Fibroblast of the conjunctiva (primary cell): ENCODE measurements at places on chromosomes 2 and 18.
A peak's percentile ranks its signal among the peaks of the same experiment; 100 is the strongest.

DNA sequence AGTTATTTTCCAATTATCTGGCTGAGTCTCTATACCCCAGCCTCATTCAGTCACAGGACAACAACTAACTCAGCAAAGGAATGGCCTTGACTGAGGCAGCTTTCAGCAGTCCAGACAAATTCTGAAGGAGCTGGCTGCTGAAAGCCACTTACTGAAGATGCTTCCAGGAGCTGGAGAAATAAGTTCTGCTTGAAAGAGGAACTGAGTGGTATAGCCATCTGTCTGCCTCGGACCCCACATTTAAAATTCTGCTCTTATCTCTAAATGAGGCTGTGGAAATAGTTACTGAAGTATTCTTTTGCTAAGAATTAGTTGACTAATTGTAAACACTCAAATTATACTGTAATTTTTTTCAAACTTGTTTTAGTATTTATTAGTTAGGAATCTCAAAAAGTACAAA, 9.1 kb upstream of the GPD2 start:
- no peak for DNase-seq

GRCh38 chr2:23524261-23524706, 139.3 kb downstream of the KLHL29 start:
- no peak for DNase-seq

DNA sequence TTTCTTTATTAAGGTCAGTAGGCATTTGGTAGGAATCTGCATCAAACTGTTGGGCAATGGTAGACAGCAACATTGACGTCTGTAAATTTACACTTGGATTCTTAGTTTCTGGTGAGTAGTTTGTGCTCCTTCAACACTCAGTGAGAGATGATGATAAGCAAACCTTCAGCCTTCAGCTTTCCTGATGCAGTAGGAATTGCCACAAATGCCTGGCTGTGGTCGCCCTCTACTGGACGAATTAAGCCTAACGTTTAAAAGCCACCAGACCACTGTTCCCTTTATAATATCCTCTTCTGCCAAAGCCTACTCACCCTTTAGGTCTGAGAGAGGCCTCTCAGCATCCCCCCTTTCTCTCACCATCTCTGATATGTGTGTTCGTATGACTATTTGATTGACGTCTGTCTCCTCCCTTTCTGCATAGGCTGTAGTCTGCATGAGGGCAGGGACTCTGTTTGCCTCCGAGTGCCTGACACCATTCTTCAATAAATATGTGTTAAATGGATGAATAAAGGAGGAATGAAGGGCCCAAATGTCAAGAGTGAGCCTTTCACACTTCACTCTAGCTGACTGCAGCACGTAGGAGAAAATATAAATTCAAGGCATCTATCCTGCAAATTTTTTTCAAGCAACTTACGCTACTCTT, 47.0 kb upstream of the PLEKHM3 start:
- peak; percentile 54 for DNase-seq

GRCh38 chr18:73514449-73514848, 633.2 kb downstream of the FBXO15 start:
- no peak for DNase-seq

GRCh38 chr2:174874085-174874484, 109.8 kb upstream of the CHRNA1 start:
- no peak for DNase-seq

GRCh38 chr2:190627448-190628412, 21.2 kb upstream of the NAB1 start:
- no peak for DNase-seq

DNA sequence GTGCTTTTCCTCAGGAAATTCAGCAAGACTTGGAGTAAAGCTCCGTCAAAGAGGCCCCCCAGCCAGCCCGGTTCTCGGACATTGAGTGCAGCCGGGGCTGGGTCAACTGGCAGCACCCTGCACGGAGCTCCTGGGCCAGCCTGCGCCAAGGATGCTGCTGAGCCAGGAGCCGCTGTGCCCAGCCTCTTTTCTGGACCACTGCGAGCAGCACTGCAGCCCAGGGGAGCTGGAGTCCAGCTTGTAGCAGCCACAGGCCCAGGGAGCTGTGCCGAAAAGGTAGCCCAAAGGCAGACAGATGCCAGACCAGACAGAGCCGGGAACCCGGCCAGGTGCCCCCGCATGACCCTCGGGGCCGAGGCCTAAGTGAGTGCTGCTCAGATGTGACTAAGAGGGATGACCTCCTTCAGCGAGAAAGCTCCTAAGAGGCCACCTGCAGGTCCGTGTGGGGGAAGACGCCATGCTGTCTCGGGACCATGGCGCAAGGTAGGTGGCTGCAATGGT, 7.3 kb downstream of the CLHC1 start:
- no peak for DNase-seq

GRCh38 chr2:228516019-228516418, 334.5 kb upstream of the SPHKAP start:
- DNase-seq = no peak

GRCh38 chr2:29502460-29502911, 387.3 kb downstream of the CLIP4 start:
- DNase-seq = no peak

GRCh38 chr18:79662439-79662838, 17.2 kb upstream of the CTDP1 start:
- no peak for DNase-seq

DNA sequence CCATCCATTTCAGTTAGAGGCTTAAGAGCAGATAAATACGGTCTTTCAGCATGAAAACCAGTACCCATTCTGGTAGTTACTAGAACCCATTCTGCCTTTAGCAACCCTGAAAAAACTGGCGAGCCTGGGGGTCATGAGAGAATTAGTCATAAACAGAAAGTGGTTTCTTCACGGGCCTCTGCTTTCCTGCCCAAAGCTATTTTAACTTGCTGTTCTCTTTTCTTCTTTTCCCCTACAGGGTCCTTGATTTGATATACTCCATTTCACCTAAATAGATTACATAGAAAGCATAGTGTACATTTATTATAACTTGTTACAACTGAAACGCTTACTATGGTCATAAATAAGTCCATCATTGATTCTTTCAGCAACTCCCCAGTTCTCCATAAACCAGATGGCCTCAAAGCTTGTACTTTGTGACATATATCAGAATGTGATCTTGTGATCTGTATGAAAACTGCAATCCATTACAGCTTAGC, 48.3 kb downstream of the WDFY1 start:
- DNase-seq = no peak

DNA sequence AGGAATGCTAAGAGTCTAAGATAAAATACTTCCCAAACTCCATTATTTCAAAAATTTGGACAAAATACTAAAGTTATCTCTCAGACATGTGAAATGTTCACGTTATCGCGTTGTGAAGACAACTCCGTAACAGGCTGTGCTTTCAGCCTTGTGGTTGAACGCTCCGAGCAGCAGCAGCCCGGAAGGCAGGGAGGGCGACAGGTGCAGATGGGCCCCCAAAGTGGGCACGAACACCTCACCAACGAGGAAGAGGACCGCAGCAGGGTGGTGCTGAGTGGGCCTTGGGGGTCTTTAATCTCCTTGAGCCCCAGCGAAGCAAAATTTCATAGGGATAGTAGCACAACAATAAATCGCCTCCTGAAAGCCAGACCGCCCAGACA, 1.0 kb upstream of the FAM110C start:
- no peak for DNase-seq

- DNase-seq = no peak
Measured at GRCh38 chr18:421247-422155, 79.0 kb downstream of the COLEC12 start.

GRCh38 chr2:129456691-129457090, 522.8 kb upstream of the RAB6C start:
- DNase-seq = no peak

GRCh38 chr2:22485486-22485885, 899.5 kb upstream of the KLHL29 start:
- DNase-seq = no peak

DNA sequence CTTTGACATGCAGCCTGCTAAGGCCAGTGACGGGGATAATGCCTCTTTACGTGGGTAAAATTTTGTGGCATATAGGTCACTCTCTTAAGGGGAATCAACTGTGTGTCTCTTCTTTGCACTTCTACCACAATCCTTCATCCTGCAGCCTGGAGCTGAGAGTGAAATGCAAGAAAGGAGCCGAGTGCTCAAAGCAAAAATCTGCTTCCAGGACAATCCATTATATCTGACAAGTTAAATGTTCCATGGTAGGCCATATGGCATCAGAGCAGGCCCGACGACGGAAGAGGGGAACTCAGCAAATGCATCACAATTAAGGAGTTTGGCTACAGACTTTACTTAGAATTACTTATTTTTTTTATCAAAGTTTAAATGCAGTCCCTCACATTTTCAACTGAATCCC, 171.2 kb downstream of the TCF4 start:
- DNase-seq = no peak

DNA sequence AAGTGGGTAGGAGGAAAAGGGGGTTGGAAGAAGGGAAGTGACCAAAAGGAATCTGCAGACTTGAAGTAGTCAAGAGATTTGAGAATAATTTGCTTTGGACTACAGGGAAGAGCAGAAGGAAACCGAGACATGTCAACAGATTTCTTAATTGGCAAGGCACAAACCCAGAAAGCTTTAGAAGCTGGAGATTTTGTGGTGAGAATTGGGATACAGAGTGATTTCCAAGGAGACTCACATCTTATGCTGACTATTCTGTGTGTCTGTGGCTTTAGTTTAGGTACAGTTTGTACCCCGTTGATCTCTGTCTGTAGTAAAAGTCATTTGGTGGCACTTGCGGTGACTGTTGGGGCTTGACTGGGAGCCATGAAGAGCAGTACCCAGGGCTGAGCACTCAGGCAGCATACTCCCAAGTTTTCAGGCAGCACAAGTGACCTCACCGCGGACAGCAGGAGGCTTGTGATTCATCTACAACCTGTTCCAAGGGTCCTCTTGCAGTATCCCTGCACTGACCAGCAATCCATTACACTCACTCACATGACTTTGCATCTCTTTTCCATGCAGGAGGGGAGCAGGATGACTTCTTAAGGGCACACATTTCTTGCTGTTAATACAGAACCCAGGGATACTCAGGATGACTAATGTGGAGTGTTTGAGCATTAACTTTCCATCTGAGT, 97.1 kb upstream of the TNP1 start:
- DNase-seq = no peak

DNA sequence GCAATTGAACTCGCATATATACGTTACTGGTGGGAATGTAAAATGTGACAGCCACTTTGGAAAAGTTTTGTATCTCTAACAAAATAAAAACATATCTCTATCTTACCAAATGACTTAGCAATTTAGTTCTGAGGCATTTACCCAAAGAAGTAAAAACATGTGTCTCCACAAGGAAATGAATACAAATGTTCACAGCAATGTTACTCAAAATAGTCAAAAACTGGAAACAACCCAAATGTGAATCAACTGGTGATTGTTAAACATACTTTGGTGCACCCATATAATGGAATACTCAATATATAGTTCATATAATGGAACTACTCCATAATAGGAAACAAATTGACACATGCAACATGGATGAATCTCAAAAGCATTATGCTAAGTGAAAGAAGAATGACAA, 70.4 kb upstream of the DNER start:
- DNase-seq = no peak

DNA sequence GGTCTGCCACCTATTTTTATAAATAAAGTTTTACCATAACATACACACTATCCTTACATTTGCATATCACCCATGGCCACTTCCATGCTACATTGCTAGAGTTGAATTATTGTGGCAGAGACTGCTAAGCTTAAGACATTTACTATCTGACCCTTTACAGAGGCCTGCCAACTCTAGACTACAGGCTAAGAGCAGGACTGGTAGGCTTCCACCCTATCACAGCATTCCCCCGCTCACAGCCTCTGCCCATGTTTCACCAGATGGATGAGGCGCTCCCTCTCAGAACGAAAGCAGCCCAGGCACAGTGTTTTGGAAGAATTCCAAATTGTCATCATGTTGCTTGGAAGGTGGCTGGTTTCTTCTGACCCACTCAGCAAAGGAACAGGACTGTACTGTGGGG, 91.7 kb upstream of the SLC35G4 start:
- DNase-seq = no peak

- DNase-seq = no peak
Measured at GRCh38 chr2:54599914-54600313, 123.5 kb upstream of the EML6 start.

- DNase-seq = no peak
Measured at GRCh38 chr2:38731684-38732221, 19.4 kb downstream of the SRSF7 start.

GRCh38 chr18:70166668-70167067, 38.8 kb downstream of the RTTN start:
- no peak for DNase-seq

DNA sequence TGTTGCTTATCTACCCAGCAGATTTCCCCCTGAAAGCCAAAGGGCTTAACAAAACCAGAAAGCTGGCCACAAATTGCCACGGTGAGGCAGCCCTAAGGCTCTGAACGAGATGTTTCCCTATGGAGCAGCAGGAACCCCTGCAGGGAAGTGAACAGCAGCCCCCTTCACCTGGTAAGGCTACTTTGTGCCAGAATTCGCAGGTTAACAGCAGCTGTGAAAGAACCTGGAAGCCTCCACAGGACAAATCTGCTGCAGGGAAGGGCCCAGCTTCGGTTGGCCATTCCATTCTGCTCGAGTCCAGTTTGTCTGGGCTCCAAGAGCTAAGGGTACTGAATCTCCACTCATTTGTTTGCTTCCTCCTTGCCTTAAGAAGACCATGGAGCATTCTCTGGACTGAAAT, 175.3 kb downstream of the PDE11A start:
- no peak for DNase-seq

GRCh38 chr18:26386002-26386401, 159.8 kb downstream of the TAF4B start:
- DNase-seq = peak; percentile 79

DNA sequence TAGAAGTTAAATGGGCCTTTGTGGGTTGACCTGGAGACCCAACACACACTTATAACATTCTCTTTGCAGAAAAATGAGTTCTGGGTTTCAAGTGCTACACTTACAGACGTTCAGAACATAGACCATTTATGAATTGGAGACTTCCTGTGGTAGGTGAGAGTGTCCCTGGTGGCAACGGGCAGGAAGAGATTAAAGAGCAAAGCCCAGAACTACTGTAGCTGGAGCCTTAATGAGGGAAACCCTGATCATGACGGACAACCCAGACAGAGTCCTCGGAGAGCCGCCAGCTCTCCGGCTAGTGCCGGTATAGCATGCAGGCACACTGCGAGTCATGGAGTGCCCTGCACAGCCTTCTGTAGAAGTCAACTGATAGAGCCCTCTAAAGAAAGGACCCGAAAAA, 44.5 kb upstream of the RMDN2 start:
- DNase-seq = no peak

DNA sequence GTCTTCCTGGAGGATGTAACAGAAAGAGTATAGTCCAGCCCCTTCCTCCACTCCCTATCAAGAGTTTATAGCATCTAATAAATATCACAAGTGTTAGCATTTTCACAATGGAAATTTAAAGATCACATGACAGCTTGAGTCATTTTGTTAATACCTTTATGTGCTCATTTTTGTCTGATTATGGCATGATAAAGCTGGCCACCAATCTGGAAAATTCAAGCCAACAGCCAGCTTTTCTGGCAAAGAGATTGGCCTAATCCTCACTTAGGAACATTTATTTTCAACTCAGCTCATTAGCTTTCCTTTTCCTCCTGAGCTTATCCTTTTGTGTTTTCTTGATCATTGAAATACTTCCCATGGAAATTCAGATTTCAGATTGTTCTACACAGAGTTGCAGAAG, 262.9 kb upstream of the RBMS1 start:
- DNase-seq = no peak
